ENCODE measurements at places on chromosomes 3 and 15.

GRCh38 chr3:44117239-44117638, 124.4 kb upstream of the TOPAZ1 start:
- H3K4me1 ChIP-seq: peaks cover 4% of the 10 kb centered on the region
- H3K27ac ChIP-seq: no peak overlapping the region
- no peaks in the 10 kb centered on the region for H3K36me3 ChIP-seq
- no peak overlapping the region for H3K4me3 ChIP-seq

DNA sequence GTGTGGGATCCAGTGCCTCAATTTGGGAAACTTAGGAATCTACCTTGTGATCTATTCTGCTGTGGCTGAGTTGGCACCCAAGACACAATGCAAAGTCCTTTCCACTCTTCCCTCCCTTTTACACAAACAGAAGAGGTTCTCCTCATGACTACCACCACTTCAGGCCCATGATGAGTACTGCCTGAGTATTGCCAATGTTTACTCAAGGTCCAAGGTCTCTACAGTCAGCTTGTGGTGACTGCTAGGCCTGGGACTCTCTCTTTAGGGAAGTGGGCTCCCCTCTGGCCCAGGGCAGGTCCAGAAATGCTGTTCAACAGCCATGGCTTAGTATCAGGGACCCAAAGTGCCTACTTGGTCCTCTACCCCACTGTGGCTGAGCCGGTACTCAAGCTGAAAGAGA, 56.8 kb upstream of the PEX5L start:
- DNase-seq: no peak
- no peaks in the 10 kb centered on the region for H3K4me1 ChIP-seq
- H3K4me3 ChIP-seq: no peak overlapping the region
- H3K27ac ChIP-seq: no peak overlapping the region
- no peaks in the 10 kb centered on the region for H3K36me3 ChIP-seq
- H3K27me3 ChIP-seq: no peaks in the 10 kb centered on the region

DNA sequence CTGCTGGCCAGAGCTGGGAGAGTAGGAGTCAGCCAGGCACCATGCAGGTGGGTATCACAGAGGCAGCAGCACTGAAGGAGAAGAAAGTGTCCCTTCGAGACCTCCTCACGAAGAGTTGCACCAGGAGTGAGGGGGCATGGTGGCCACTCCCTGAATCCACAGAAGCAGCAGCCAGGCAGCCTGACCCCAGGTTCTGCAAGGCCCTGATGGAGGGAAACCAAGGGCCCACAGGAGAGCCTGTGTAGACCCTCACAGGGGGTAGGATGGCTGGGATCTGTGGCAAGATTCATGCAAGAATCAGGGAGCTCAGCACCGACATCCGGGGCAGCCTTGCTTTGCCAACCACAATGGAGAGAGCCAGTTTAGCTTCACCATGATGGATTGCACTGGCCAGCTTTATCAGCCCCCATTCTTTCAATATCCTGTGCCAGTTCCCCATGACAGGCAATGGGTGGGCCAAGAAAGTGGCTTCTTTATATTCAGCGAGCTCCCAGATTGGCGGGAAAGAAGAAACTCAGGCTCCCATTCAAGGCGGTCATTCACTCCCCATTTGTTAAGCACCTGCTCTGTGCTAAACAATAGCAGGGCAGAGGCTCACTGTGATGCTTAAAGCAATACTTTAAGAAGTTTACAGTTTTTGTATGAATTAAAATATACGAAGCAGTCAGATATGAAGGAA, 33.5 kb upstream of the TBC1D21 start:
- H3K27me3 ChIP-seq: no peaks in the 10 kb centered on the region
- no peak overlapping the region for H3K27ac ChIP-seq
- DNase-seq: no peak
- no peak overlapping the region for H3K4me3 ChIP-seq
- H3K36me3 ChIP-seq: no peaks in the 10 kb centered on the region

GRCh38 chr3:8557298-8557697, 55.7 kb downstream of the LMCD1 start:
- no peaks in the 10 kb centered on the region for H3K36me3 ChIP-seq
- H3K4me1 ChIP-seq: peaks cover 13% of the 10 kb centered on the region
- no peak for DNase-seq
- H3K4me3 ChIP-seq: no peak overlapping the region
- H3K27me3 ChIP-seq: no peaks in the 10 kb centered on the region
- H3K27ac ChIP-seq: no peak overlapping the region

GRCh38 chr3:42042747-42043098, 48.4 kb upstream of the TRAK1 start:
- H3K4me3 ChIP-seq: peak overlapping the region; percentile 10
- peaks cover 9% of the 10 kb centered on the region for H3K36me3 ChIP-seq
- H3K4me1 ChIP-seq: peaks cover 17% of the 10 kb centered on the region
- H3K27me3 ChIP-seq: no peaks in the 10 kb centered on the region
- DNase-seq: no peak
